Stimulated activated CD4-positive, alpha-beta T cell treated with anti-CD3 and anti-CD28 coated beads, TNF-alpha, amount 100 ng/mL, for 24 hours (primary cell): ENCODE measurements at places on chromosomes 3 and 15.

DNA sequence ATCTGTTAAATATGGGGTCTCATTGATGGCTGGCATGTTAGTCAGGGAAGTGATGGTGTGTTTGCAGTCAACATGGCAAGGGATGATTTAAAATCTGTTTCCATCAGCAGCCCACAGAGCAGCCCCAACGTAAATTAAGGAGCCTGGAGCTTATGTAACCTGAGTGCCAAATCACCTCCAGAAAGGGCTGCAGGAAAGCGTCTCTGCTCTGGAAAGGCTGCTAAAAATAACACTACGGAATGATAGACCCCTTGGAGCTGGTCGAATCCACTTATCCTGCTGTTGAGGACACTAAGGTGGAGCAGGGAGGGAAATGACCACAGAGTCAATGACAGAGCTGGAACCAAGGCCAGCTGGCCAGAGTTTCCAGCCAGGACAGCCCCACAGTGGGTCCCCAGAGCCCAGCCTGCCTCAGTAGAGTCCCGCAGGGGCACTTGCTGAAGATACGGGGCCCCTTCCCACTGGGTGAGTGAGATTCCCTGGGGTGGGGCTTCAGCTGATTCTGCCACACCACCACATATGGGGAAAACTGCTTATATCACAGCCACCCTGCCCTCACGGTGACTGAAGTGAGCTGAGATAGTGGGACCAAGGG, 63.5 kb downstream of the EPHB1 start:
- no peak for DNase-seq

DNA sequence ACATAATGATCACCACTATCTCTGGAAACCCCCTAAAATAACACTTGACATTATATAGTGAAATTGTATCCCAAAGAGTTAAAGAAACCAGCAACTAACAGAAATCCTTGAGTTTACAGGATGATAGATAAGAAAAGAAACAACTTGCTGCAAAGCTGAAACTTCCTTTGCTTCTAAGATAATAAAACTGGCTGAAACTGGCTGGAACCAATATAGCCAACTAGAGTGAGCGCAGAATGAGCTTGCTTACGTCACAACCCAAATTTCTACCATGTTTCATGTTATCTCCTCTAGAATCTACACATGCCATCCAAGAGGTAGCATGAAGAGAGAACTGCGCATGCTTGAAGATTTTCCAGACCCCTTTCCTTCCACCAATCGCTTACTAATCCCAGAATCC, 83.8 kb upstream of the ACTC1 start:
- no peak for DNase-seq

- no peak for DNase-seq
Observed at GRCh38 chr3:122996038-122996580, 31.5 kb downstream of the SEMA5B start.

DNA sequence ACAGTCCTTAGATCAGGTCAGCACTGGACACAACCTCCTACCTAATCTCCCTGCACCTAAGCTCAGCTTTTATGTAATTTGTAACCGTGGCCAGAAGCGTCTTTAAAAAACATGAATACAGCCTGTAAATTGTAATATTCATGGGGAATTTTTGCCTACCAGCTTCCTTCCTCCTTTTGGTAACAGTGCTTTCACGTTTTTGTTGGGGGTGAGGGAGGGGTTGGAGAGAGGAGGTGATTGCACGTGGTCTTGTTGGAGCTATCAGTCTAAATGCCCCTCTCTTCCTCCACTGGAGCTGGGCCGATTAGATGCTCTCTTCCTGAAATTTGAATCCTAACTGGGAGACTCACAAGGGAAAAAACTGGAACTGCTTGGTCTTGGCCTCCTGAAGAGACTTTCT, 35.1 kb upstream of the SCN5A start:
- no peak for DNase-seq

DNA sequence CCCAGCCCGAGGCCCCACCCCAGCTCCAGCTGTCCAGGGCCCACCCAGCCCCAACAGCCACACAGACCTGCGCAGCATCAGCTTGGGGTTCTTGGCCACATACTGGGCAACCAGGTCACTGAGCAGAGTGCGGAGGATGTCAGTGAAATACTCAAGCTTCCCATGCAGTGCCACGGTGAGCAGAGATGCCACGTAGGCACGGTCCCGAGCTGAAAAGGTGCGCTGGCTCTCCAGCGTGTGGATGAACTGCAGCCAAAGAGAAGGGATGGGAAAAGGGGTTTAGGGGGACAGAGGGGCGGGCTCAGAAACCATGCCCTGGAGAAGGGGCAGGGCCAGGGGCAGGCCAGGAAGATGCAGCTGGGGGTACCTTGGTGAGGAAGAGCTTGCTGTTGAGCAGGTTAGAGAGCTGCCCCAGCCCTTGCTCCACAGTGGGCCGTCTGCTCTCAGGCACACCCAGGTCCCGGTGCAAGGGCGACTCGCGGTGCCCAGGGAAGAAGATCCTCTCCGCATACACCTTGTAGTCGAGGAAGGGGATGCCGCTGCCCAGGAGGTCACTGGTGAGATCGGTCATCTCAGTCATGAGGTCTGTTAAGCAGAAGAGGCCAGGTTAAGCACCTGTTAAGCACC, 17.4 kb downstream of the PLXNB1 start:
- DNase-seq, result no peak

DNA sequence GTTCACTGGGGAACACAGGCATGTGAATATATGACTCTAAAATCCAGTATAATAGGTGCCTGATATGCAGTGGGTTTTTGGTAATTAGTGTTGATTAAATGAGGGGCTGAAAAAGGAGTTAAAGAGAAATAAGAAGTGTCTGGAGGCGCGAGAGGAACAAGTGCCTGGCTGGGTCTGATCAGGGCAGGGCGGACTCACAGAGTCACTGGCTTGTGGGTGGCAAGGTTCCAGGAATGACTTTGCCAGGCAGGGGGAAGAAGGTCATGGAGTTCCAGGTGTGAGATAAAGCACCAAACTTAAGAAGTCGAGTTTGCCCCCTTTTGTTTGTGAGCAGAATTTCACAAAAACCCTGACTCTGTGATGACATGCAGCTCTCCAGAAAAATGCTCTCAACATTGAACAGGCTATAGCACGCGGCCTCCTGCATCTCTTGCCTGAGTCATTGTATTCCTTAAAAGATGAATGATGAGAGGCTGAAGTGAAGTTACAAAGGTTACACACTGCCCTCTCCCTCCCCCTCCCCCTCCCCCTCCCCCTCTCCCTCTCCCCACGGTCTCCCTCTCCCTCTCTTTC, 63.0 kb upstream of the LMCD1 start:
- DNase-seq, result no peak

- no peak for DNase-seq
Observed at GRCh38 chr3:16280671-16281070, 15.7 kb downstream of the OXNAD1 start.

- DNase-seq, result no peak
Observed at GRCh38 chr3:26622621-26623418, at the start of gene LRRC3B. Gene LRRC3B (plus strand): TSS chr3:26622772. CDS start chr3:26709673, 86,901 bp downstream.

DNA sequence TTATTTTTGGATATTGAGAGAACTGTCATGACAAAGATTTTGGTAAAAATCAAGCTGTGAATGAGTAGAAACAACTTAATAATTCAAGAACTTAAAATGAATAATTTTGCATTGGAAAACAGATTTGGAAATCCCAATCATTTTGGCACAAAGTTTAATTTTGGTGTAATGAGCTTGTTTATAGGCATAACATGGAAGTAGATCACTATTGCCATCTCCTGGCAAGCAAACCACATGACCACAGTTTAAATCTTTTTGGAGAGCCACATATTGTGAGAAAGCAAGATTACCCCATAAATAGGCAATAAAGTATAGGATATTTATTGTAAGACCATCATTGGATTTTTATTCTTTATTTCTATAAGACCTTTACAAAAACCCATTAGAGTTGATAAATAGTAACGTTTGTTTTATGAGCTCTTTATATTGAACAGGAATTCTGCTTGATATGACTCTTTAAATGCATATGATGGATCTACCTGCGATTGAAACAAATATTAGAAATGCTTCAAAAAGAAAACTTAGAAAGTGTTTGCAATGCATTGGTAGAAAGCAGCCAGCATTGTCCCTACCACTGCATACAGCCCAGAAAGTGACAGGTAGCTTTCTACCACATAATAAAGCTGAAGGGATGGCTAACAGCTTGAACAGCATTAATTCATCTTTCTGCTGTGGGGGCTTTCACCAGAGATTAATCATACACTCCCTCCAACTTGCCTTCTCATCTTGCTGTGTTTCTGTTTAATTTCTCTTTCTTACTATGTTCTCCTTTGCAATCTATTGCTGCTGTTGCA, 766.8 kb downstream of the TBL1XR1 start:
- no peak for DNase-seq

DNA sequence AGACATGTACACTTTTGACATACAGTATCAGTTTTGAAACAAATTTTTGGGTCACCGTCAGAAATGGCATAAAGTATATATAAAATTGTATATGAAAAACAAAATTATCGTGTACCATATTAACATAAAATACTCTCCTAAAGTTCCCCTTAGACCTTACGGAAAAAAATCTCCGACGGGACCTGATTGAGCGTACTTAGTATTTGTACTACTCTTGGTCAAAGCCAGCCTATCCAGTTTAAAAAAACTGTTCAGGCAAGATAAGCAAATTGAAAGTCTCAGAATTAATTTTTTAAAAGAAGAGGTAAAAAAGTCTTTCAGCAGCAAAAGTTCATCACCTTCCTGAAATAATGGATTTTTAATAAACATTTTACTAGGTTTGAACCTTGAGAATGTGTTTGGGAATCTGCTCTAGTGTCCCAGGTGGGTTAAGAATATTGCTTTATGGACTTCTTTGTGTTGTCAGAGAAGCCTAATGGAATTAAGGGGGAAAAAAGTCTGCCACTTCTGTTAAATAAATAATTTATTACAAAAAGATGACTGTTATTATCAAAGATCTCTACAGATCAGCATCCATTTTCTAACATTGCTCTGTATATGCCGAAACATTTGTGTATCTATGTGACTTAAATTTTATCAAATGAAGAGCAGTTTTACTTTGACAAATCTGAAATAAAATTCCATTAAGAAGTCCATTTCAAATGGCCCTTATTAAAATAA, 48.6 kb downstream of the ZBTB20 start:
- DNase-seq, result no peak

- DNase-seq, result no peak
Observed at GRCh38 chr3:140585828-140586227, 92.0 kb upstream of the TRIM42 start.

DNA sequence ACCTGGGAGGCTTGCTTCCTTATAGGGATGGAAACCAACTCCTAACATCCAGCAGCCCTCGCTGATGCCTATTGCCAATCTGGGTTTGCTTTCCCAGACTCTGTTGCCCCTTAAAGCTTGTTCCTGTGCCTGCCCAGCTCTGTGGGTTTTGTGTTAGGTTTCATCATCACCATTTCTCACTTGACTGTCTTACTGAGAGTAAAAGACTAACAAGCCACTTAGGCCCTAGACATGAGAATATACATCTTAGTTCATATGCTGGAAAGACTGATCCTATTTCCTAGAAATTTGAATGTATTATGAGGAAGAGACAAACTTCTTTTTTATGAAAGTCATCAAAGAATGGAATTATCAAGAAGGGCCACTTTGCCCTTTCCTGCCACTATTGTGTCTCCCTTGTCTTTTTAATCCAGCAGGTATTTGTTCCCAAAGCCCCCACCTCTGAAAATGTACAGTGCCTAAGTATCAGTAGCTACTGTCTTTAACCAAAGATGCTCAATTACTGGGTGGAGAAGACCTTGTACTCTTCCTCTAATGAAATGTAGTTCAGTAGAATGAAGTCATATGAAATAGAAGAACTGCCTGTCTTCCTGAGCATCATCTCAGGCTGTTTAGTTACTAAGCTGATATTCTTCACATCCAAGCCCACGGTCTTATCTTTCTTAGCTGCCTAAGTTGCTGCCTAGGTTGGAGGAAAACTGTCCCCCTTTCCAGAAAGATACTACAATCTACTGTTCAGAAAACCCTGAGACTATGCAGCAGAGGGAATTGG, 59.8 kb upstream of the ZPLD1 start:
- DNase-seq, result no peak

- no peak for DNase-seq
Observed at GRCh38 chr15:78850352-78850751, 22.3 kb upstream of the MORF4L1 start.

- no peak for DNase-seq
Observed at GRCh38 chr15:69750253-69750652, 297.6 kb downstream of the RPLP1 start.

- no peak for DNase-seq
Observed at GRCh38 chr3:195910499-195910845, 2.1 kb upstream of the TNK2 start.

GRCh38 chr3:18648159-18648558, 223.0 kb upstream of the SATB1 start:
- no peak for DNase-seq

- no peak for DNase-seq
Observed at GRCh38 chr15:71701808-71702207, 108.5 kb upstream of the NR2E3 start.

GRCh38 chr3:194259982-194260766, 91.0 kb downstream of the CPN2 start:
- no peak for DNase-seq

- DNase-seq, result no peak
Observed at GRCh38 chr15:71325481-71325880, 210.2 kb downstream of the THSD4 start.

DNA sequence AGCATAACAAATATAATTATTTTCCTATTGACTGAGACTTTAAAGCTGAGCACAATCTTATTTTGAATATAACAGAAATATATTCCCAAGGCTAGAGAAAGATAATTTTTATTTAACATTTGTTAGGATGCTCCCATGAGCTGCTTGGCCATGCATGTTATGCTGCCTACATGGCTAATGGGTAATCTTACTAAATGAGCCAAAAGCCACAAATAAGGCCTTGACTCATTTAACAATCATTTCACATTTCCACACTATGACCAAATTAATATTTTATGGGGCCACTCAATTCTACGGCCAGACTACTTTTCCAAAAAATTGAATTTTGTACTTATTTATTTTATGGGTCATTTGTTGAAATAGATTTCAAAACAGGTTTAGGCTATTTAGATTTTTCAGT, 141.7 kb downstream of the MEIS2 start:
- no peak for DNase-seq

DNA sequence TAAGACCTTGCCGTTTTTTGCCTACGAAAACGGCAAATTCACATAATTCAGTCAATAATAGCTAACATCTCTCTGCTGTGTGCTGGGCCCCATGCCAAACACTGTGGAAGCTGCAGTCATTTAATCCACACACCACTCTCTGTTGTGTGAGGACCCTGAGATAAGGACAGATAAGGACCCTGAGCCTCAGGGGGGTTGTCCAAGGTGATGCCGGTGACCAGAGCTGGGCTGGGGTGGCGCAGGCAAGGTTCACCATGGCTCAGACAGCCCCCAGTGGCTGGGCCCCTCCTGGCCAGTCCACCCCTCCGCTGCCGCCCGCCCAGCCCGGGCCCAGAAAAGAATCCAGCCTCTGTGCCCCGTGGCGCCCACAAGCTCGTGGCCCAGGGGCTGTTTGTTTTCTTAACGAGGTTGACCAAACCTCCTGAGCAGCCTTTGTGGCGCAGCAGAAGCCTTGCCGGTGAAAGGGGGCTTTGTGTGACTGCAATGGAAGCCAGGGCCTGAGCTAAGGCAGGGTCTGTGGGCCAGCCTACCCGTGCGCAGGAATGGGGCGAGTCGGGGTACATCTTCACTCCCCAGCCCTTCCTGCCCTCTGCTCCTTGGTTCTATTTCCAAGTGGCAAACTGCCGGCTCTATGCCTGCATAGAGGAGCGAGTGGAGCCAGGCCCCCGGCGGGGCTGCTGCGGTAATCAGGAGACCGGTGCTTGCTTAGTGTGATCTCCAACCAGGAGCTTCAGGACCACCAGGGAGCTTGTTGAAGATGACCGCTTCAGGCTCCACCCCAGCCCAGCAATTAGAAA, 4.4 kb upstream of the SNX22 start:
- no peak for DNase-seq
